Liver (tissue), 10 donors: ENCODE measurements at places on chromosomes 13 and 19.

DNA sequence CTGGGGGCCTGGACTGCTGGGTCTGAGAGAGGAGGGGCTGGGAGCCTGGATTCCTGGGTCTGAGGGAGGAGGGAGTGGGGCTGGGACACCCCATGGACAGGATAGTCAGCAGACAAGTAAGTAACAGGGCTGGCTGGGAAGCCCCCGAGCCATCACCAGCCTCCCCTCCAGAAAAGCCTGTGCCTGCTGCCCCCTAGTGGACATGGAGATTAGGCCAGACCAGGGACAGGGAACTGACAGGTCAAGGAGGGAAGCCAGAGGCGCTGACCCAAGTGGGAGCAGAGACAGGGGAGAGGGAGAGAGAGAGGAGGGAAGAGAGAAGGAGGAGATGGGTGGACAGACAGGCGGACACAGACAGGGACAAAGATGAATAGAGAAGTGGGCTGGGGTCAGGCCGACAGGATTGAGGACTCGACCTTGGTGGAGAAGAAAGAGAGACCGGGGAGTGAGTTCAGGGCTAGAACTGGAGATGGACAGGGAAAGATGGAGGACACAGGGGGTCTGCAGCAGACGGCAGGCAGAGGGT is 6.7 kb upstream of the ERFL start:
- peak; percentile 74 for DNase-seq

DNA sequence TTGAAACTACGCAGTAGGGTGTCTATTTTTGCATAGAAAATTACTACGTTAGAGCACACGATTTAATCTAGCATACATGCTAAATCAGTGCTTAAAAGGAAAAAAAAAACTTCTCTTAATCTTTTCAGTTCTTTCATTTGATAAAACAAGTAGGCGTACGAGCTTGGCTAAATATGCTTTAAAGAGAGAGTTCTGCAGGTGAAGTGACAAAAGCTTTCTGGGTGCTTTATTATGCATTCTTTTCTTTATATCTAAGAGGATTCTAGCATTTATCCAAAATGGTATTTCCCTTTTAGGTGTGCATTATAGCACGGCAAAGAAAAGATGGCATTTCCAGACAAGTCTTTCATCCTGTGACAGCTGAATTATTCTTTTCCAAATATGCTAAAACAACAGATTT is 281.2 kb downstream of the PCDH9 start:
- no peak for DNase-seq

GRCh38 chr13:110444226-110444653 is 117.3 kb downstream of the RAB20 start:
- no peak for DNase-seq

DNA sequence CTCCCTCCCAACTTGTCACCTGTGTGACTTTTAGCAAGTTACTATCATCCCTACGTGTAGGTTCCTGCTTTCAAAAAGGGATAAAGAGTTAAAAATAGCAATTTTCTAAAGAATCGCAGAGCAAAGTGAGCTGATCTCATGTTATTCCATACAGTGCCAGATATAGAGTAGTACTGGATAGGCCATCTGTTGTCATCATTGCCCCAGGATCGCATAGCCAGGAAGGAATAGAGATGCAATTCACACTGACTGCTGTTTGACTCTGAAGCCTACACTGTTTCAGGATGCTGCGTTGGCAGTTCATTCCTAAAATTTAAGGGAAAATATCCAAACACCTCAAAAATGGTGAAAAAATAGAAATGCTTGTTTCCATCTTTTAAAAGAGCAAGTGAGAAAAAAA is 138.9 kb downstream of the SHISA2 start:
- DNase-seq = no peak

DNA sequence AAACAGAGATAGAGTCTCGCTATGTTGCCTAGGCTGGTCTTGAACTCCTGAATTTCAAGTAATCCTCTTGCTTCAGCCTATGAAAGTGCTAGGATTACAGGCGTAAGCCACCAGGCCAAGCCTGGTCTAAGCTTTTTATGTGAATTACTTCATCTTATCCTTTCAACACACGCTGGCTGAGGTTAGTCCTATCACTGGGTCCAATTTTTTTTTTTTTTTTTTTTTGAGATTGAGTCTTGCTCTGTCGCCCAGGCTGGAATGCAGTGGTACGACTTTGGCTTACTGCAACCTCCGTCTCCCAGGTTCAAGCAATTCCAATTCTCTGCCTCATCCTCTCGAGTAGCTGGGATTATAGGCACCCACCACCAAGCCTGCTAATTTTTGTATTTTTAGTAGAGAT is 10.4 kb downstream of the MYO1F start:
- no peak for DNase-seq

GRCh38 chr13:79647533-79647932 is 166.6 kb downstream of the NDFIP2 start:
- no peak for DNase-seq

DNA sequence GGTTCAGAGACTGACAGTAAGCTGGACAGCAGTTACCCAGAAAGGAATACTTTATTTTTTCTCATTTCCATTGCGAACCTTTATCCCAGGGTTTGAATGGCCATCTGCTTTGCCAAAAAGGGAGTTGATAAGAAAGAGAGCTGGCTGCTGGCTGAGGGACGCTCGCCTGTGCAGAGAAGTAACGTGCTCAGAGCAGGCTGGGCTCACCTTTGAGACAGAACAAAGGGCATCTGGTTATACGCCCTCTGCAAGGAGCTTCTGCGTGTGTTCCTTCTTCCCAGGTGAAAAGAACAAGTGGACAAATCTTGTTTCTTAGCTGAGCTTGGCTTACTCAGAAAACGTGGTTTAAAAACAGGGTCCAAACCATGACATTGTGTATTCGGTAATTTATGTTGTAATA is 47.4 kb downstream of the EFNB2 start:
- DNase-seq = no peak

GRCh38 chr13:31073859-31074718 is 87.6 kb downstream of the HSPH1 start:
- DNase-seq = no peak

DNA sequence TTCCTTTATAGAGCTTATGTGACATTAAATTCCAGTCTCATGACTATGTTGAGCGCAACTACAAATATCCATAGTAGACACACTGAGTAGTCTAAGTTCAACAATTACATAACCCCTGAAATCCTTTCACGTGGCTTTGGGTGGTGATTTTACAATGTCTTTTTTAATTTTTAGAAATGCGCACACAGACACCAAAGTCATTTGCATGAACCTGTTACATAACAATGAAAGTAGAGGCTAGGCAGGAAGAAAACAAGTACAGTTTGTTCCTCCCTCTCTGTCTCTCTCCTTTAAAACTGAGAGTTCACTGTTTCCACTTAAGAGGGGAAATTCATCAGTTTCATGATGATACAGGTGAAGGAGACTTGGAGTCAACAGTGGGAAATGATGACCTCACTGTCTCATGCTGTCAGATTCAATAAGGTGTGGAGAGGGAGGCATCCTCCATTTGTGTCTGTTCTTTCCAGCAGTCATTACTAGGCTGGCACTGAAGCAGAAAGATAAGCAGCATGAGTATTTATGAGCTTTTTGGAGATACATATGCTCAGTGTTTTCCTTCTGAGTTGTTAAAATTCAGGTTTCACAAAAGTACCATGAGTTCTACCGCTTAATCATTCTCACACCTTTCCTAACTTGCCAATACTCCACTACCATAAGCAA is 201.8 kb downstream of the LHFPL6 start:
- no peak for DNase-seq

GRCh38 chr19:33437393-33437820 is 63.9 kb downstream of the CEBPG start:
- DNase-seq = no peak

DNA sequence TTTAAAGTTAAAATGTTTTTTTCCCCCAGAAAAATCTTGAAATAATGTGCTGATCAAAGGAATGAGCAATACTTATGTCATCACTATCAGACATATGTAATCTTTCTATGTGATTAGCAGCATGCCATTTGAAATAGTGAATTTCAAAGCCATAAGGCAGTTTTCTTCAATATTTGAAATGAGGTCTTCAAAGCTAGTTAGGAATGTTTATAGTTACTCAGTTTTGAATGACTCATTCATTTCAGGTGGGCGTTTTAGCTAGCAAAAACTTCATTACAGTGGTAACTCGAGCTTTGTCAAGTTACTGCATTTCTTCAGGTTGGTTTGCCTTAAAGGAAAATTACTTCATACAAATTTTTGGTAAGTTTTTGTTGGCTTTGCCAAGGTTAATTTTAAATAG is 102.1 kb downstream of the ATP8A2 start:
- DNase-seq = no peak

DNA sequence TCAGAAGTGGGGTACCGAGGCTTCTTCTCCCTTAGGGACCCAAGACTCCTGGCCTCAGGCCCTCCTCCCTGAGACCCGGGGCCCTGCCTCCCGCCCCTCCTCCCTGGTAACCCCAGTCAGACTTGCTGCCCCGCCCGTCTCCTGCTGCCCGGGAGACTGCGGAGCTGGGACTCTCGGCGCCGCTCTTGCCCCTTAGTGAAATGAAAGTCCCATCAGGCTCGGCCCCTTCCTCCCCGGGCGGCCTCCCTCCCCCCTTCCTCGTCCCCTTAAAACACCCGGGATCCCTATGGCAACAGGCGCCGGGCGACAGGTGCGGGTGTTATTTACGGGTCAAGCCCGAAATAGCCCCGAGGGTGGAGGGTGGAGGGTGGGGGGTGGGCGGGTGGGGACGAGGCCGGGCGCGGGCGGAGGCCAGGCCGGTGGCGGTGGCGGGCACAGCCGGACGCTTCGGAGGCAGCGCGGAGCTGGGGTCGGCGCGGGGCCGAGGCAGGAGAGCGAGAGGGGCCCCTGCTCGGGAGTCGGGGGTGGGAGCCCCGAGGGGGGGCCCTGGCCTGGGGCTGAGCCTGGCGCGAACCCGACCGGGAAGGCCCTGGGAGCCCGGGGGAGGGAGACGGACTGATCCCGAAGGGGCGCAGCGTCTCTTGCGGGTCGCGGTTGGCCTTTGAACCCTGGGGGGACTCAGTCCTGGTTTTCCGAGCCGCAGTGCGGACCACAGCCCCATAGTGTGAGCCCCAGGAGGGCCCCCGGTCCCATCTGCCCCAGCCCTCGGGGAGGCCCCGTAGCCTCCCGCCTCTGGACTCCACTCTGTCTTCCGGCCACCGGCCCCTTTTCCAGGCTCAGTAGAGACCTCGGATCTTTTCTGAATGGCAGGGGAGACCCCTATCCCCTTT is at the start of gene CACNG6:
Gene CACNG6, plus strand, starts transcription at position 414 of the 890 bp plus-strand sequence. CDS start 1,241 bp downstream, outside the sequence.
- DNase-seq = no peak

- peak; percentile 76 for DNase-seq
These were observed at the start of gene TBXA2R for GRCh38 chr19:3606690-3607289. TBXA2R (minus strand) TSS chr19:3606875; CDS start chr19:3600634, 6,241 bp downstream.

DNA sequence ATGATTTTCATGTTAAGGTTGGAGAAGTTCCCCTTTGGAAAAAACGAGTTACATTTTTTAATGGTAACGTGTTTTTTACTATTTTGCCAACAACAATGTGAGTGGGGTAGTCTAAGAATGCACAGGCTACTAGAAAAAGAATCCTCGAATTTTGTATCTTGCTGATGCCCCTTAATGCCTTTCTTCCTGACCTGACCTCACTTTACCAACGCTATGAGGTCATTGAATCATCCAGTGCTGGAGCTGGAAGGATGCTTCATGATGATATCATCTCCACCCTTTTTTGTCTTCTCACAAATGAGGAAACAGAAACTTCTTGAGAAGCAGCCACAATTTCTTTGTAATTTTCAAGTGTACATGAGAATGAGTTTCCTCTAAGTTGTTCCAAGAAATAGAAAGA is 8.2 kb upstream of the UBL3 start:
- DNase-seq = no peak

- no peak for DNase-seq
These were observed 107.2 kb downstream of the URI1 start for GRCh38 chr19:30049226-30049625.
